ENCODE measurements at places on chromosomes 3 and 15.

- DNase-seq, result no peak
Measured at GRCh38 chr3:13715167-13715954, 164.5 kb downstream of the WNT7A start.

- DNase-seq, result no peak
Measured at GRCh38 chr15:99614749-99615288, 49.0 kb downstream of the MEF2A start.

GRCh38 chr3:27715454-27715806 is 6.7 kb downstream of the EOMES start:
- no peak for DNase-seq

DNA sequence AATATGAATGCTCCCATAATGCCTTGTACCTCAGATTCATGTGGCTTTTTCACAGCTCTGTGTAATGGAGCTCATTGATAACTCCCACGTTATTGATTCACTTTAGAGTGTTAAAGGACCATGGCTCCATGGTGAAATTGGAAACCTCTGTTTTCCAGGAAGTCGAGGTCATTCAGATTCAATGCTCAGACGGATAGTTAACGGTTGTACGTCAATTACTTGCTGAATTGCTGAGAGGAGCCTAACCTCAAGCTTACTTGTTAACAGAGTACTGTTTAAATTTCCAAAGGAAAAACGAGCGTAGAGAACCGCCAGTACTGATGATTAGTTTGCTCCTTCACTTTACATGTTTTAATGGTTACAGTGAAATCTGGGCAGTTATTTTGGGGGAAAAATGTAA is 11.1 kb downstream of the ABHD17C start:
- no peak for DNase-seq

GRCh38 chr15:96340348-96340597 is 9.8 kb downstream of the NR2F2 start:
- DNase-seq, result no peak

DNA sequence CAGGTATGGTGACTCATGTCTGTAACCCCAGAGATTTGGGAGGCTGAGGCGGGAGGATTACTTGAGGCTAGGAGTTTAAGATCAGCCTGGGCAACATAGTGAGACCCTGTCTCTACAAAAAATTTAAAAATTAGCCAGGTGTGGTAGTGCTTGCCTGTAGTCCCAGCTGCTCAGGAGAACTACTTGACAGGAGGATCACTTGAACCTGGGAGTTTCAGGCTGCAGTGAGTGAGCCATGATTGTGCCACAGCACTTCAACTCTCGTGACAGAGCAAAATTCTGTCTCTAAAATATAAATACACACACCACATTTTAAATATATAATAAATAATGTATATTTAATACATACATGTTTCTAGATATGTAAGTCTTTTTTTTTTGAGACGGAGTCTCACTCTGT is 53.5 kb upstream of the TEX264 start:
- no peak for DNase-seq

GRCh38 chr15:60898896-60899295 is 330.2 kb downstream of the RORA start:
- DNase-seq, result no peak

DNA sequence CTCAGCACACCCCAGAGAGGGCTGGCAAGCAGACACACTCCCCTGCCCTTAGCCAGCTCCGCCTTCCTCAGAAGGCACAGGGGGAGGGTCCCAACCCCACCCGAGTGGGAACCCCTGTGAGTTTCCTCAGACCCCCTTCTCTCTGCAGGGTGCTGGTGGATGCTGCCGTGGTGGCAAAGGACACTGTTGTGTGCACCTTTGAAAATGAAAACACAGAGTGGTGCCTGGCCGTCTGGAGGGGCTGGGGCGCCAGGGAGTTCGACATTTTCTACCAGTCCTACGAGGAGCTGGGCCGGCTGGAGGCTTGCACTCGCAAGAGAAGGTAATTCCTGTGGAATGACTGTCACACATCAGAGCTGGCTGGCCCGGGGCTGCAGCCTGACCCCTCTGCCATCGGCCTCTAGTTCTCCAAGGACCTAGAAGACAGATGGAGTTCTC is 149.4 kb downstream of the LRRK1 start:
- DNase-seq, result no peak

GRCh38 chr15:27826902-27827714 is 272.0 kb downstream of the OCA2 start:
- DNase-seq, result peak; percentile 21

- no peak for DNase-seq
Measured at GRCh38 chr3:115766587-115767482, 143.5 kb downstream of the GAP43 start.

- no peak for DNase-seq
Measured at GRCh38 chr3:140203510-140203909, 268.5 kb downstream of the CLSTN2 start.

- DNase-seq, result no peak
Measured at GRCh38 chr15:59794229-59794886, 105.2 kb upstream of the BNIP2 start.

DNA sequence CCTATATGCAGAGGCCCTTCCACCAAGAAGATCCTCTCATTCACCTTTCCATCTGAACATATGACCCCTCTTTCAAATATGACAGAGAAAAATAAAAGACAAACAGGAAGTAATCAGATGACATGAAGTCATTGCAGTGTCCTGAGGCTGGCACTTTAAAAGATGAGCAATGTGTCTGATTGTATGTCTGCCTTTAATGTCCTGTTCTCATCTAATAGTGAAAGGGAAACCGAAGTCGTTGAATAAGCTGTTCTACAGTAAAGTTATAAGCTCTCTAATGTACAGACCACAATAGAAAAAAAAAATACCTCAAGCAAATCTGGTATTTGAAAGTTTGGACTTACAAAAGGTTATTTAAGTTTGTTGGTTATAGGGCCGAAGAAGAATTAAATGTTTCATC is 243.0 kb downstream of the CLSTN2 start:
- no peak for DNase-seq

GRCh38 chr15:77024273-77025082 is 29.6 kb downstream of the PSTPIP1 start:
- DNase-seq, result no peak

DNA sequence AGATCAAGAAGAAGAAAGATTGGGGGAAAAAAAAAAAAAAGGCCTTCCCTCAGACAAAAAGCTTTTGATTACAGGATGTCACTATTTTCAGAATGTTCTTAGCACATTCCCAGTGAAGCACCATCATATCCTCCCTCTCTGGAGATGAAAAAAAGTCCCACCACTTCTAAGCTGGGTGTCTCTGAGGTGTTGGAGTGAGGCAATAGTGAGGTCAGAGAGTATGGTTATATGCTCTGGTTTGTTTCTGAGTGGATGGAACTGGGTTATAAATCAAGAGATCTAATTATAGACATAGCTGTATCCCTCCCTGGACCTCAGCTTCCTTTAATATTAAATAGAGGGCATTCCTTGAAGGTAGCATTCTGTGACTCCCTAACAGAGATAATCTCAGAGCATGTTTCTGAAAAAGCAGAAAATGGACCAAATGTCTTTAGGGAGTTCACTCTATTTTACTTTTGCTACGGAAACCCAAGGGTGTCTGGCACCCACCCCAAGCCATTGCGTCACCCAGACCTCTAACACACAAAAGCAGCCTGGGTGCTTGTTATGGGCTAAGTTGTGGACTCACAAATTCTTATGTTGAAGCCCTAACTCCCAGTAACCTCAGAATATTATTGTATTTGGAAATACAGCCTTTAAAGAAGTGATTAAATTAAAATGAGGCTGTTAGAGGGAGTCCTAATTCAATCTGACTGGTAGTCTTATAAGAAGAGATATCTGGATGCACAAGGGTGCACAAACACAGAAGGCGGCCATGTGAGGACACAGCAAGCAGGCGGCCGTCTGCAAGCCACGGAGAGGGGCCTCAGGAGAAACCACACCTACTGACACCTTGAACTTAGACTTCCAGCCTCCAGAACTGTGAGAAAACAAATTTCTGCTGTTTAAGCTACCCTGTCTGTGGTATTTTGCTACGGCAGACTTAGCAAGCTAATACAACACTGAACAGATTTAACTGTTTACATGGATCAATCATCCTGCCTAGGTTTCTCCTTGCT is 81.5 kb downstream of the MB21D2 start:
- no peak for DNase-seq

DNA sequence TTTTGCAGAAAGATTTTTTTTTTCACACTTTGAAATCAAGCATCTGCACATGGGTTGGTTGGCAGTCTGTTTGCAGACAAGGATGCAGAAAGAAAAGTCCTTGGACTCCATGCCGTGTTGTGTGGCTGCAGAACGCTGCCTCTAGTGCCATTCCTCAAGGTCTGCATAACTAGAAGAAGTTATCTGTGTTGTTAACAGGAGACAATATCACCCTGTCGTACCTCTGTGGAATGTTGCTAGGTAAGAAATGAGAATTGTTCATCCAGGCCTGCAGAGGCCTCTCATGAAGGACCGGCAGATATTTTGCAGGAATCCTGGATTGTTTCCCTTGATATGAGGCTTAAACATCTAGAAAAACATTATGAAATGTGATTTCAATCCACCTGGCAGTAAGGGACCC is 58.5 kb upstream of the PPARG start:
- DNase-seq, result no peak

GRCh38 chr3:51940648-51941462 is 849 bp downstream of the RRP9 start:
- peak; percentile 4 for DNase-seq

DNA sequence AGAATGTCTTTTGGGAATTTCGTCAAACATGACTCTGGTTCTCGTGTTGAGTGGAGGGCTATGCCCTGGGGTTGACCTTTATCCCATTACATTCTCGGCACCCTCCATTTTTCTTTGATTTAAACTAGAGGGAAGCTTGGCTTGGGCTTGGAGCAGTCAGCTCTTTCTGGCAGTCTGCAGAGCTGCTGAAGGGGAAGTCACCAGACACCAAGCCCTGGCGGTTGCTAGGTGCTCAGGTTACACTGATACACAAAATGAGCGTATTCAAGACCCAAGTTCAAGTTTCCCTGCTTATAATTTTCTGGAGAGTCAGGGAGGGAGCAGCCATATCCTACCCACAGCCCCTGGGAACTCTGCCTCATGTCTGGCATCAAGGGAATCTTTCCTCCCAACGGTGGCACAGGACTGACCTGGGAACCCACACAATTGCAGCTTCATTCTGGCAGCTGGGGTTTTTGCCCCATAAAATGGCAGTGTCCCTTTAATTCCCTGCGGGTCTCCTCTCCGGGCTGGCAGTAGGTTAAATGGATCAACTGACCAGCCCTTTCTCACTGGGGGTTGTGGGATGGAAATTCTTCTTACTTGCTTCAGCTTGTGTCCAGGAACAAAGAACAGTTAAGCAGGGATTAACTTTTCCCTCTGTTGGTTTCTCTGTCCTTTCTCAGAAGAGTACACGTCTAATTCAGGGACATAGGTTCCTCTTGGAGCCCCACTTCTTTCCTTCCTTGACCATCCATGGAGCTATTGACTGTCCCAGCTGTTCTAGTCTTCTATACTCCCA is 110.0 kb upstream of the DLG1 start:
- DNase-seq, result no peak

- no peak for DNase-seq
Measured at GRCh38 chr15:46278062-46278461, 643.2 kb downstream of the SQOR start.

DNA sequence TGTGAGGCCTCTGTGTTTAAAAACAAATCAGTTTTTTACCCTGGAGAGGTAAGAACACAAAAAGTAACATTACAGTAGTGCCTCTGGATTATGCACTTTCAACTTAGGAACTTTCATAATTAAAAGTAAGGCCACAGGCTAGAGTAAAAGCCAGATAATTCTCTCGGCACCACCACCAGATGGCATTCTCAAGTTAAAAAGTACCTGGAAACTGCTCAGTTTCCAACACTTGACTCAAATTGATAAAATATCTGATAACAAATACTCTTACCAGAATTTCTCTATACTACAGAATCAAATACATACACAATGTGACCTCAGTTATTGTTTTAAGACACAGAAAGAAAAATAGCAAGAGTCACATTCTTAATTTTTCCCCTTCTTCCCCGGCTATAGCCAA is 19.9 kb downstream of the SPICE1 start:
- peak; percentile 9 for DNase-seq

GRCh38 chr3:98557324-98558010 is 25.7 kb downstream of the GPR15 start:
- DNase-seq, result no peak

- DNase-seq, result no peak
Measured at GRCh38 chr3:197613199-197613598, 57.4 kb upstream of the BDH1 start.

- DNase-seq, result no peak
Measured at GRCh38 chr15:68812597-68813431, 7.9 kb downstream of the ANP32A start.

GRCh38 chr15:51842852-51843737 is 13.6 kb downstream of the TMOD3 start:
- no peak for DNase-seq

DNA sequence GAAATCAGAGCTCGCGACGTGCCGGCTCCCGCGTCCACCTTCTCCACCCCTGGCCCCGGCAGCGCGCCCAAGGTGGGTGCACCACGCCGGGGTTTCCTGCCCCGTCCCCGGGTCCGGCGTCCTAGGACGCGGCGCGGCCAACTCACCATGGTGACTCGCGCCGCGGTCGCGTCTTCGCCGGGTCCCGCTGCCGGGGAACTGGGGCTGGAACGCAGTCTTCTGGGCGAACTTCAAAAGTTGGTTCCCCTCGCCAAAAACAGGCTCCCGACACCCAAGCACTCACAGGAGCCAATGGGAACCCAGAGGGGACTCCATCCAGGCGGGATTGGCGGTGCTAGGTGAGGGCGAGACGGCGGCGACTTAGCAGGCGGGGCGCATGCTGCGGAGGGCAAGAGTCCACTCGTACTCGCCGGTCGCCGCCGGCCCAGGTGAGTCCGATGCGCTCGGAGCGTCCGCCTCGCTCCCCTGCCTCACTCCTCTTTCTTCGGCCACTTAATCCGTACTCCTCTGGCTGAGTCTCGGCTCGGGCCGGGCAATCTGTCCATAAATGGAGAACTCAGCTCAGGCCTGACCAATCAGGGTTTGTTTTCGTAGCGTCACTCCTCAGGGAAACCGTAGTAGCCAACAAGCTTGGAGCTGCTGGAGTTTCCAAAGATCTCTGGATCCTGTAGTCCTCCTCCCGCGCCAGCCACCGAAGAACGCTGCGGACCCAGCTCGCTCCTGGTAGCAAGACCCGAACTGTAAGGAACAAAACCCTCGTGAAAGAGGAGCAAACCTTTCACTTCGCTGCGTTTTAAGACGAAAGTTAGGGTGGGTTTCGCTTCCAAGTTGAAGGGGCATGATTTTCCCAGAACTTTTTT is at the start of gene MYO1E:
MYO1E (minus strand) TSS at position 520 of the 860 bp plus-strand sequence; CDS start at position 149, 371 bp downstream.
- peak; percentile 98 for DNase-seq

DNA sequence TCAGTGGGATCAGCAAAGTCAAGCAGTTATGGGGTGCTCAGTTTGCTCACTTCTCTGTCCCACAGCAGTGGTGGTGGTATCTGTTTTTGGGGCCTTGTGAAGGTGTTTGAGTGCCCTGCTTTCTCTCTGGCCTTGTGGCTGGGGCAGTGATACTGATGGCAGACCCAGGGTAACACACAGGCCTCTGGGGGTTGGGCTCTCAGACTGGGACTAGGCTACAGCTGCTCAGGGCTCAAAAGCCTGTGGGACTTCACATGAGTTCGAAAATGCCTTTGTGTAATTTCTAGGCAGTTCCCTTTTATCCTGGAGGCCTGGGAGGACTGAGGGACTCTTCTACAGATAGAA is 75.3 kb downstream of the STXBP5L start:
- DNase-seq, result no peak
